ENCODE measurements at places on chromosomes 6 and 20. TPM values are rescaled to one million over a fixed set of nuclear protein-coding genes. Genes with fewer than 3 reads are reported as not detected.

The MCHR2 gene
- total RNA-seq: not detected

The HLA-DMB gene
- total RNA-seq: 0.25 TPM

The RAB32 gene
- 81.5 TPM for total RNA-seq

The MCM9 gene
- 11.8 TPM for total RNA-seq

The MYO6 gene
- 26.7 TPM for total RNA-seq

The GPX5 gene
- total RNA-seq: not detected

The RBPJL gene
- not detected for total RNA-seq

GRCh38 chr20:36886859-36887751 lies 11.2 kb downstream of the TLDC2 start:
- peak; percentile 70 for DNase-seq

DNA sequence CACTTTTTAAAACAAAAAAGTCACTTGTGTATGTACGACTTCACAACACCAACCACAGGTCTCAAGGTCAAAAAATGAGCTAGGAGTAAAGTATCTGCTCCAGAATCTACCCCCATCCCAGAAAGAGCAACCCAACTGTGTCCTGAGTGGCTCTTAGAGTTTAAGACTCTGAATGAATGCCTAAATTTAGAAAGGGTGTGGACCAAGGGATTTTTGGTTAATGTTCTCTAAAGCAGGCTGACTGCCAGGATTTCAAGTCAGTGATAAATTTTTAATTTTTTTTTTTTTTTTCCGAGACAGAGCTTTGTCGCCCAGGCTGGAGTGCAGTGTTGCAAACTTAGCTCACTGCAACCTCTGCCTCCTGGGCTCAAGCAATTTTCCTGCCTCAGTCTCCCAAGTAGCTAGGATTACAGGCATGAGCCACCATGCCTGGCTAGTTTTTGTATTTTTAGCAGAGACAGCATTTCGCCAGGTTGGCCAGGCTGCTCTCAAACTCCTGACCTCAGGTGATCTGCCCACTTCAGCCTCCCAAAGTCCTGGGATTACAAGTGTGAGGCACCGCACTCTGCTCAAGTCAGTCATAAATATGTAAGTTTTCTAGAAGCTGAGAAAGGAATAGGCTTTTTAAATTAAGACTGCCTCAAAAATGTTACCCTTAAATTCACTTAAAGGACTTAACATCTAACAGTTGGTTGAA lies 20.2 kb downstream of the STAU1 start:
- no peak for DNase-seq

DNA sequence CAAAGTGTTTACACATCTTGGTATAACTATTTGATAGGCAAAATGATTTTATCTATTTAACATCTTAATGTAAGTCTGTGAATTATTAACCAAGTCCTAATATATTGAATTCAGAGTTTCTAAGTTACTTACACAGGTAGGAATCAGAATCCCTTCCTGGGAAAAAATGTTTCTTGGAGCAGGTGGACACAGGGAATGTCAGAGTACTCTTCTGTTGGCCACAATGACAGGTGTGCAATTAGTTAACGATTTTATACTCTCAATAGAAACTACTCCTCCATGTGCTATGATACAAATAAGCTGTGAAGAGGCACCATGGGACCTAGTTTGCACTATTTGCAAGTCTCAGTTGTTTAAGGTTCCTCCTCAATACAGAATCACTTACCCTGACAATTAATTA lies 821 bp upstream of the TAAR5 start:
- no peak for DNase-seq

GRCh38 chr20:57034001-57034400 lies 232.4 kb downstream of the BMP7 start:
- no peak for DNase-seq

DNA sequence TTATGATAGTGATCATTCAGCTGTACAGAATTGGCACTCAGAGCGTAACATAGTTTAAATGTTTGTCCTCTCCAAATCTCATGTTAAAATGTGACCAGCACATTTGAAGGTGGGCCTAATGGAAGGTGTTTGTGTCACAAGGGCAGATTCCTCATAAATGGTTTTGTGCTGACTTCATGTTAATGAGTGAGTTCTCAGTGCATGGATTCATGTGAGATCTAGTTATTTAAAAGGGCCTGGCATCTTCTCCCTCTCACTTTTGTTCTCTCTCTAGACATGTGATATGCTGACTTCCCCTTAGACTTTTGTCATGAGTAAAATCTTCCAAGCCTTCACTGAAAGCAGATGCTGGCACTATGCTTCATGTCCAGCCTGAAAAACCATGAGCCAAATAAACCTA lies 452.4 kb upstream of the PTCHD4 start:
- no peak for DNase-seq

GRCh38 chr6:170287371-170287876 lies 3.5 kb downstream of the DLL1 start:
- DNase-seq: peak; percentile 65

DNA sequence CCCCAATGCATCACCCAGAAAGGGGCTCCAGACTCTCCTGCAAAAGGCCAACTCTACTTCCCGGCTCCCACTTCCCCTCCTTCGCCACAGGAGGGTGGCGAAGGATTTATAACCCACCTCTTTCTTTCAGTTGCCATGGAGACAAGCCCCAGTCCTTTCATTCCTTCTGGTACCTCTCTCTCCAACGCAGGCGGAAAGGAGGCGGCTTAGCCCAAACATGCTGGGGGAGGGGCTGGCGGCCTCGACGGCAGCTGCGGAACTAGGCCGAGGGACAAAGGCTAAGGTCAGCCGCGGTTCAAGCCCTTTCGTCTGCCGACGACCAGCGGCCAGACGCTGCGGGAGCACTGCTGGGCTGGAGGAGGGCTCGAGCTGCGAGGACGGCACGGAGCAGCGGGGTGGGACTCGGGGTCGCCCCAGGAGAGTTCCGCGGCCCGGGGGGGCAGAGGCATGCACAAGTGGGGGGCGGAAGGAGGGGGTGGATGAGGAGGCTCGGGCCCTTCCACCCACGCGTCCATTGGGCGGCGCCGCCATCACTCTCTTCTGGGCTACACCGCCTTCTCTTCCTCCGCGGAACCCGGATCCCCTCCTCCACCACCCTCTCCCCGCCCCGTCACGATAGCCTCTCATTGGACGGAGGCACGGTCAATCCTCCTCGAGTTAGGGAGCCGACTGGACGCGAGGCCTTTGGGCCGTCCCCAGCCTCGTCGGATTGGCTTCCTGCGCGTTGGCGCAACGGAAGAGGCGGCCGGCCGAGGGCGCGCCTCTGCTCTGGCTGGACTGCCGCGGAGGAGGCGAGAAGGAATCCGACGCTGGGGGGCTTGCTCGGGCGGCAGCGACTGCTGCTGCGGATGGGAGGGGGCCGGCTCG lies at the start of gene PANK2:
Gene PANK2 (plus strand): TSS at position 766 of the 867 bp plus-strand sequence.
- DNase-seq: peak; percentile 96

DNA sequence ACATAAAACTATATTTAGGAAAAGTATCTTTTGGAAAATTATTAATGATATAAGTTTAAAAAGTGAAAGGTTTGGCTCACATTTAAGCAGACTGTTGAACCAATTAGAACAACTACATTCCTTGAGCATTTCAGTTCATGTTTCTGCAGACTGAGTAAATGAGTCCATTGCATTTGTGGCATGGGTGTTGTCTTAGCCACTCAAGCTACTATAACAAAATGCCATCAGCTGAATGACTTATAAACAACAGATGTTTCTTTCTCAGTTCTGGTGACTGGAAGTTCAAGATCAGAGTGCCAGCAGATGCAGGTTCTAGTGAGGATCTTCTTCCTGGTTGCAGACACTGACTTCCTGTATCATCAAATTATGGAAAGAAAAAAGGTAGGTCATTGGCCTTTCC lies 67.1 kb upstream of the SLC2A12 start:
- no peak for DNase-seq

GRCh38 chr6:158698931-158699330 lies 49.1 kb downstream of the SYTL3 start:
- no peak for DNase-seq

DNA sequence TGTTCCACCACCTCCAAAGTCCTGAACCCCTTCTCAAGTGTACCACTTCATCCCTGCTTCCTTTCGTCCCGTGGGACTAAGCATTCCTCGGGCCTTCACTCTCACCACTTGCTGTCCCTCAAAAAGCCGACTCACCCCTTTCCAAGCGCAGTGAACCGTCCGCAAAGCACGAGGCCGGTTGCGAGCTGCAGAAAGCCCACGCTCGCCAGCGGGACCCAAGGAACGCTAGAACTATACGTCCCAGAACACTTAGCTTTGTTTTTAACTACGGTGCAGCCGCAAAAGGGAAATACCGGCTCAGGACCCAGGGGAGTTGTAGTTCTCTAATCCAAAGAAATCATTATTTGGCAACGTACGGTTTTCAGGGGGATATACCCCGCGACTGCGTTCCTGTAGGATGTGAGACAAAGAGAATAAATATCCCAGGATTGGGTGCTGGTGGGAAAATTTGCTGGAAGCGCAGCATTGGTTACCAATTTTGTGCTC lies 416 bp upstream of the POLR1H start:
- DNase-seq: no peak

DNA sequence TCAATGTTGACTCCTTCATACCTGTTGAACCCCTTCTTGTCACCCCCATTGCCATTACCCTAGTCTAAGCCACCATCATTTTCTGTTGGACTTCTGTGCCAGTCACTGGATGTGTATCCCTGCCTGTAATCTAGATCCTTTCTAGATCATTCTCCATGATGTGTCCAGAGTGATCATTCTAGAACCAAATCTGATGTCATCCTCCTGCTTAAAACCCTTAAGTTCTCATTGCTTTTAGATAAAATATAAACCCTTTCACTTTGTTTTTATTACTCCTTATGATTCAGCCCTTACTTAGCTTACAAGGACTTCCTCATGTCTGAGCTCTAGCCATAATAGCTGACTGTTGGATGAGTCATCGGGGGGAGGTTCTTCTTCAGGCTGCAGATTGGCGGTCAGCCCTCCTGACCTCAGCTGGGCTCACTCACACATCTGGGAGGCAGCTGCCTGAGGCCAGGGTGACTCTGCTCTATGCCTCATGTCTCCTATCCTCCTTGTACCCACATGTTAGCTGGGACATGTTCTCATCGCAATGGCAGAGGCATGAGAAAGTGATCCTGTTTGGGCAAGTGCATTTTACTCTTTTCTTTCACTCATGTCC lies 287.6 kb downstream of the ESR1 start:
- peak; percentile 97 for DNase-seq

DNA sequence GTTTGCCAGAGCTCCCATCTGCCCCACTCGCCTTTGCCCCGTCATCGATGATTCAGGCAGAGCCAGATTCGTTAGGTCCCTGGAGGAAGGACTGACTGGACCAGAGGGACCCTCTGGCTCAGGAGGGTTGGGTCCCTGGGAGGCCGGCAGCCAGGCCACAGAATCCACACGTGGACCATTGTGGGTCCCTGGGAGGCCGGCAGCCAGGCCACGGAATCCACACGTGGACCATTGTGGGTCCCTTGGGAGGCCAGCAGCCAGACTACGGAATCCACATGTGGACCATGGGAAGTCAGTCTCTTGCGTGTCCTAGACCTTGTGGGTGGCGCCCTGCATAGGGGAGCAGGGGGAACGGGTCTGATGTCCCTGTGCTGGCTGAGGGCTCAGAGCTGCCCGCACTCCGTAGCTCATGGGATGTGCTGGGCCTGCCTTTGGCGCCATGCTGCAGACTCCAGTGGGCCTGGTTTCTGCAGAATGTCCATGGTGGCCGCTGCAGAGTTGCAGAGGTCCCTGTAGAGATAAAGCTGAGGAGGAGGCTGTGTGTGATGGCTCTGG lies 23.5 kb downstream of the UCKL1 start:
- DNase-seq: no peak

GRCh38 chr6:125097186-125097585 lies 56.4 kb upstream of the TPD52L1 start:
- DNase-seq: no peak

DNA sequence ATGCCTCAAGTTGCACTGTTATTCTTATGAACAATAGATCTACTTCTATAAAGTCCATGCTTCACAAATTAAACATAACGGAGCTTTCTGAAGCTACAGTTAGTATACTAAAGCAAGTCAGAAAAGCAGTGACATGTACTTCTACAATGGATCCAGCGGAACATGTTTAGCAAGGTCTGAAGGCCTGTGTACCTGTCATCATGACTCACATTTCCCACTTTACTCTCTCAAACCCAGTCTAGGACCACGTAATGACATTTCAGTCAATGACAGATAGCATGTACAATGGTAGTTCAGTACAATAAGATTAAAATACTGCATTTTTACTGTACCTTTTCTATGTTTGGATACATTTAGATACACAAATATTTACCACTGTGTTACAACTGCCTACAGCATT lies 132.1 kb downstream of the MMS22L start:
- no peak for DNase-seq
